ENCODE measurements at places on chromosomes 1 and 21.

DNA sequence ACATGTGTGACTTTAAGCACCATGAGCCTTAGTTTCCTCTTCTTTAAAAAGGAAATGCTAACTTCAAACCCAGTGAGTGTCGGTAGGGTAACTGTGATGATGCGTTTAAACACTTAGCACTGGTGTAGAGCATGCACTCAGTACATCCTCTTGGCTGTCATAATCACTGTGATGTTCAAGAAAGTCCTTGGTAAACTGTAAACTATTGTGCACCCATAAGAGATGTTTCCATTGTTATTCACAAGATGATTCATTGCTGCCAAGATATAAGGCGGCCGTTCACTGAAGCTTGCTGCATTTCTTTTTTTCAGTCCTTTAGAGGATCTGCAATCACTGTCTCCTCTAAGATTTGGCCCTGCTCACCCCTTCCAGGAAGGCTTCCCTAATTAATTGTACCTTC is 61.8 kb upstream of the DAB1 start:
- no peak for DNase-seq

GRCh38 chr1:39754906-39755504 is 16.1 kb downstream of the OXCT2 start:
- DNase-seq = no peak

GRCh38 chr1:201274616-201275252 is 8.6 kb upstream of the PKP1 start:
- DNase-seq = no peak

GRCh38 chr1:111290104-111290503 is 547 bp upstream of the CHIA start:
- DNase-seq = no peak

DNA sequence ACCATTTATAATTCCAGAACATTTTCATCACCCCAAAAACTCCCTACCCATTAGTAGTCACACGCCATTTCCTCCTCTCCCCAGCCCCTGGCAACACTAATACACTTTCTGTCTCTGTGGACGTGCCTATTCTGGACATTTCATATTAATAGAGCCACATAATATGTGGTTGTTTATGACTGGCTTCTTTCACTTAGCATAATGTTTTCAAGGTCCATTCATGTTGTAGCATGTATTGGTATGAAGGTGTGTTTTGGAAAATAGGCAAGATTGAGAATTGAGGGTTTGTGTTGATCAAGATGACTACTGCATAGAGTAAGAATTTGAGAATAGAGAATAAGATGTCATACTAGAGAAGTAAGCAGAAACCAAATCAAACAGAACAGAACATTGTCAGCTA is 67.5 kb downstream of the ZFYVE9 start:
- DNase-seq = no peak

DNA sequence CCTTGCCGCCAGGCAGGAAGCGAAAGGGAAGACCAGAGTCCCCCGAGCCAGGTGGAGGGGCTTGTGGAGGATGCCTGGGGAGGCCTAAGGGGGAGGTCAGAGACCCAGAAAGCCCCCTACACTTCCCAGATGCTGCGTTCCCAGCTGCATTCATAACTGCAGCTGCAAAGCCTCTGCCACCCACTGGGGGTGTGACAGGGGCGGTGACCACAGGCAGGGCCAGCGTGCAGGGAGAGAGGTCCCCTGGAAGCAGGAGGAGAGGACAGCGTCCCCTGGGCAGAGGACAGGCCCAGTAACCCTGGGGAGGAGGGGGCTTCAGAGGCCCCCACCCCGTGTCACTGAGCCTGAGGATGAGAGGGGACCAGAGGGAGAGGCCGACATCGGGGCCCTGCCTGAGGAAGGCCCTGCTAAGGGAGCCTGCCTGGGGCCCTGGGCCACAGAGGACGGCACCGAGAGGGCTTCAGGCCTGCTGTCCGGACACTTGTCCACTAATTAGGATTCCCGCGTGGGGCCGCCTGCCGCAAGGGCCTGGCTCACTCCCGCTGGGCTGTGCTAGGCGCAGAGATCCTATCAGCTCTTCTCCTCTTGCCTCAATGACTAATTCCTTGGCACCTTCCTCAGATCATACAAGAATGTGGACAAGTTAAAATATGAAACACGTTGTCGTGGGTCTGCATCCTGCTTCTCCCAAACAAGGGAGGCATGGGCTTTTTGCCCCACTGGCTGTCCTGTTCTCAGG is 49.1 kb upstream of the CCDC27 start:
- no peak for DNase-seq

DNA sequence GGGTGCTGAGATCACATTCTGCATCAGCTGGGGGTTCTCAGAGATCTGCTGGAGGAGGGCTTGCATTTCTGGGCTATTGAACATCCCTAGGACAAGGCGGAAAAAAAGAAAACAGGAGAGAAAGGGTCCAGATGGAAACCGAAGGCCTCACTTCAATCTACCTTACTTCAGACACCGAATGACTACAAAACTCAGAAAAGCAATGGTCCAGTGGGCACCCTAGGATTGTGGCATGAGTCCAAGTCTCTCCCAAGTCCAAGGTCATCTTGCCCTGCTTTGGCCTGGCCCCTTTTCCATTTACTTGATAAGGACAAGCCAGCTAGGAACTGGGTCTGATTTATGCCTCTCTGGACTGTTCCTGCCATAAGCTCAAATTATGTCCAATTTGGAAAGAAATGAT is 10.8 kb downstream of the UBQLN4 start:
- DNase-seq = no peak

DNA sequence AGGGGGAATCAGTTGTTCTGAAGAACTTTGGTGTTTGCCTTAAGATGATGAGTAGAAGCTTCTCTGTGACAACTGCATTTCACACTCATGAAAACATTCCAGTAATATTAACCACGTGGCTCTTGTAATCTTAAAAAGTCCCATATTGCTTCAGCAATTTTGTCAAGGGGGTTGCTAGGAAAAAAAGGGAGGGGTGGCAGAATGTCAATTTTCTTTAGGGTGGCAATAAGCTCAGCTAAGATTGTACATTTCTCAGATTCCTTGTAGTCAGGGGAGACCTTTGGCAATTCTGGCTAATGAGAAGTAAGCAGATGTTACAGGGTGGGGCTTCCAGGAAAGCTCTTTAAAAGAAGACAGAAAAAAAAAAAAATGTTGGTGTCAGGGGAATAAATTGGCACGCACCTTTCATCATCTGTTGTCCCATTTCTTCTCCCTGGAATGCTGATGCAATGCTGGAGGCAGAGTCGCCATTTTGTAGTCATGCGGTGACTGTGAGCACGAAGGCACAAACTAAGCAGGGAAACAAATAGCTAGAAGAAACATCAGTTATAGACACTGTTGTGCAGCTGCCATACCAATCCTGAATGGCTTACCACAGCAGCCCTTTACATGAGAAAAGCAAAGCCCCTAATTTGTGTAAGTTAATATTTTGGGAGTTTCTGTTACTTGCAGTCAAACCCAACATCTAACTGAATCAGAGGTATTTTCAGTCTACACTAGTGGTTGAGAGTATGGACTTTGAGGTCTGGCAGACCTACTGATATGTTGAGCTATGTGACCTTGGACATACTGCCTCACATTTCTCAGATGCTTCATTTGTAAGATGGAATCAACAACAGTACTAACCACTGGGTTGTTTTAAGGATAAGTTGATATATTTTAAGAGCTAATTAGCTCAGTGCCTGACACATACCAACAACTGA is 56.1 kb upstream of the MRPS6 start:
- no peak for DNase-seq

DNA sequence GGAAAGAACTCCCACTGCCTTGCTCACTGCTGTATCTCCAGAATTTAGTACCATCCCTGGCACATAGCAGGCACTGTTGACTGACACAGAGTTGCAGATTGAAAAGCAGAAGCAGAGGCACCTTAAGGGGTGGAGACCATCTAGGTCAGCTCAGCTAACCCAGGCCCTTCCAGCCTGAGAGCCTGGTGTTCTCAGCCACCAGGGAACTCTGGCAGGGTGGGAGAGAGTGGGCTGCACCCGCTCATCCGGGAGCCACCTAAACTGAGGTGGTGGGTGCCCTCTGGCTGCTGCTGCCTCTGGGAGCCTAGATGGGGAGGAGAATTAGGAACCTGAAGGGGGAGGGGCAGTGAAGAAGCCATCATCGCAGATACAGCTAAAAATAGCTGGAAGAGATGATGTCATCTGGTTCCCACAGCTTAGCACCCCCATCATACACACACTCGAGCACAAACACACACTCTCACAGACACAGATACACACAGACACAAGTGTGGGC is 1.5 kb upstream of the TSPAN1 start:
- no peak for DNase-seq

DNA sequence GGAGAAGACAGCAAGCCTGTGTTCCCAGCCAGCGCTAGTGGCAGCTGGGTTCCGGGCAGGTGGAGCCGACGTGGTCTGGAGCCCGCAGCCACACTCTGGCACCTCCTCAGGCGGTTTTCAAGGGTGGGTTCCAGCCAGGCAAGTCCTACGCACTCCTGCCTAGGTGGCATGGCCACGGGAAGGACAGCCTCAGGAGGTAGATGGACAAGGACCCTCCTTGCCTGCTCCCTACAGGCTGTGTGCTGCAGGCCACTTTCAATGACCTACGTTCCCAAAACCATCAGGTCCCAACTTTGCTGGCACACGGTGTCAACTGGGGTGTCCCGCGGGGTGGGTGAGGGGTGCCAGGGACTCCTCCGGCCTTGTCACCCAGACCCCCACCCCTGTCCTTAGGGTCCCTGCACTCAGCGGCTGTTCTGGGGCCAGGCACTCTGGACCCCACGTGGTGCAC is 6.7 kb upstream of the PTGER3 start:
- no peak for DNase-seq

GRCh38 chr1:154970631-154971340 is at the start of gene SHC1:
Gene SHC1, minus strand, starts transcription at chr1:154970747. Its CDS starts 221 bp downstream, at chr1:154970526.
- no peak for DNase-seq

DNA sequence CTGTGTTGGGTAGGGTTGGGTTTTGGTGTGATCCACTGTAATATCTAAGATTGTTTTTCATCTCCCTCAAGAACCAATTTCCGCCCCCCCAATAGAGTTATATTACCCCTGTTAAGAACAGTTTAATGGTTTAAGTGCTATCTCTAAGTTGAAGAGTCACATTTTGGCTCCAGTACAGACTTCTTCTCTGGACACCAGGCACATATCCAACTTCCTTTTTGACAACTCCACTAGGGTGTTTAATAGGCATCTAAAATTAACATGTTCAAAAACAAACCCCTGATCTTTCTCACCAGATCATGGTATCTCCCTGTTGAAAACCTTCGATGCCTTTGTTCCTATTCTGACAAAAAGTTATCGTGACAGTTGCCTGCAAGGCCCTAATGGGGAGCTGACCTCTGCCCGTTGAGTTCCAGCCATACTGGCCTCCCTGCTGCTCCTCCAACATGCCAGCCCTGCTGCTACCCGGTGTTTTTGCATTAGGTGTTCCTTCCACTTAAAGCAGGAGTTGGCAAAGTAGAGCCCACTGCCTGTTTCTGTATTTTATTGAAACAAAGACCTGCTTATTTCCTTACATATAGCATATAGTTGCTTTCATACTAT is 18.6 kb downstream of the USP24 start:
- DNase-seq = no peak

DNA sequence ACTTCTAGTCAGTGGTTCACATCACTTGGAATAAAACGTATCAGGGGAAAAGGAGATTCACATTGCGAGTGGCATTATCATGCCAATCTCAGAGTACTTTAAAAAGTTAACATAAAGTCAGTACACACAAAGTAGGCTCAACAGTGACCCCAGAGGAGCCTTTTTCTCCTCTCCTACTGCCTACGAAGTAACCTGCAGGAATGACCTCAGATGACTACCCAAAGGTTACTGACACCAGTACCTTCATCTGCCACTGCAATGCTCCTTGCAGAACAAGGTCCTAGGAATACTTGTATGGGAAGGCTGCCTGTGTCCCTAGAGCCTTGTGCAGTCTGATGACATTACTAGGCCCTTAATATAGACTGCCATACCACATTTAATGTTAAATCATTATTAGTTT is 389.8 kb upstream of the LYPLAL1 start:
- no peak for DNase-seq

- DNase-seq = no peak
Measured at GRCh38 chr1:40784771-40785151, 1.2 kb downstream of the KCNQ4 start.

DNA sequence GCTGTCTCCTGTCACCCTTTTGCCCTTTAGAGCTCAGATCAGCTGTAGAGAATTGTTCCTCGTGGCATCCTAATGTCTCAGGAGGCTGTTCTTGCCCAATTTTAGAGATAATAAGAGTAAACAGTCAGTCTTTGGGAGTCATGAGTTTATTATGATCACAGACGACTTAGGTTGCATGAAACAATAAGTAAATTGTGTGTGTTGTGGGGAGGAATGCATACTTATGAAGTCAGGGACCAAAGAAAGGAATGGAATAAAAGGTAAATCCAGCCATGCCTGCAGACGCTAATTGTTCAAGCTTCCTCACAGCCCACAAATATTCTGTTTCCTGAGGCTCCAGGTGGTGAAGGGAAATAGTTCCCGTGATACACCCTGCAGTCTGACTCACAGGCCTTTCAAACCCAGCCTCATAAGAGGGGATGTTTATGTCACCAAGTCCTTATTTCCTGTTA is 897 bp downstream of the EPHX4 start:
- no peak for DNase-seq

DNA sequence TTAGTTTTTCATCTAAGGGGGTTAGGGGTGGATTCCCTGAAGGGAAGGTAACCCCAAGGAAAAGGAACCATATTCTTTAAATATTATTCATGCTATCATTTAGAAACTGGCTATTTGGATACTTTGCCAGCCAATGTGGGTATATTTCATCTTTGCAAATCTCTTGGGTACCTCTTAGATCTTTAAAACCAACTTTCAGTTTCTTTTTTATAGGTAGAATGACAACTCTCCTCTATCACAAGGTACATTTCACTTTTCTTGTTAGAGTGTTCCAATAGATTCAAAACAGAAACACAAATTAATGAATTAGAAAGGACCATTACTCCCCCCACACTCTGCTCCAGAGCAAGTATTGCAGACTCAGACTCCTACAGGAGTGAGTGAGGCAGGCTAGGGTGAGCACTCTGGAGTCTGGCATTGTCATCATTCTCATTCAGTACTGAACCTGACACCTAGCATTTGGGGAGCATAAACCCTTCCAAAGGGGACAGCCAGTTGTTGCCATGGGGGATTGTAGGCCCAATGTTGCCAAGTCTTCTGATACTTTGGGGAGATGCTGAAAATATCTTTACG is 43.0 kb downstream of the MACO1 start:
- no peak for DNase-seq

- no peak for DNase-seq
Measured at GRCh38 chr1:2570332-2570731, 14.2 kb downstream of the TNFRSF14 start.

DNA sequence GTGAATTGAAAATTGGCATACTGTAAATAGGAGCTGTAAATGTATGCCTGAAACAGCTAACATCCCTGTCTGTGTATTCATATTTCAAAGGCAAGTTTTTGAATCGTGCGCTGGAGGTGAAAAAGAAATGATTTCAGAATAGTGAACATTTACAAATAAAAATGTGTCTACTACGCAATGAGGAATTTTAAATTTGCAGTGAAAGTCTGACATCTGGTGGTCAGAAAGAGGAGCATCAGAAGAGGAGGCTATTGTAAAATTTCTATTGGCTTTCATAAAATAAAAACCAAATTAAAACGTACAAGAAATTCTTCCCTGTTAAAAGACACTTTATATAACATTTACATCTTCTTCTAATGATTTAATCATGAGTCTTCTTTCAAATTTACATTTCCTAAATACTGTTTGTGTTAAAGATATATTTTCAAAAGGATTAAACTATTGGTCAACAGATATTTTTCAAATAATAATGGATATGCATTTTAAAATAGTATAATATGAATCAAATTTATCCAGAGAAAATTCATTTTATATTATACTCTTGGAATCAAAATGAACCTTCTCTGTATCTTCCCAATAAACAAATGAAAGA is 113.7 kb upstream of the RRP15 start:
- no peak for DNase-seq

- DNase-seq = no peak
Measured at GRCh38 chr1:17196496-17197185, 8.3 kb upstream of the PADI1 start.
